IPS DF 6.9 (cell line): ENCODE measurements at places on chromosomes 5 and 9.
A peak's percentile ranks its signal among the peaks of the same experiment; 100 is the strongest.

DNA sequence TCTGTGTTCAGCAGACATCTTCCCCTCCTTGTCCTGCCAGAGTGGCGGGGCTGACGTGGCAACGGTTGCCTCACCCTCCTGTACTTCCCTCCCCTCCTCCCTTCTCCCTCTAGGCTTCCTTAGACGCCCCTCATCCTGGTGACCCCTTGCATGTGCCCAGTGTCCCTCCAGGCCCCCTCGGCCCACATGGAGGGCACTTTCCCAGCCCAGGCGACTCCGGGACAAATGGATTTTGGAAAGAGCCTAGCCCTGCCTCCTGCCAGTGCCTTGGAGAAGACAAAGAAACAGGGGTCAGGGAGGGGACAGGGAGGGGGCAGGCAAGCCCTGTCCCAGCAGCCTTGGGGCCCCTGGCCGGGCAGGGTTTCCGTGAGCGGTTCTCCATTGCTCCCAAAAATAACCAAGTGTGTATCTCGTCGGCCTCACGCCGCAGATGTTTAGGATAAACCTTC lies 38.3 kb upstream of the NEURL1B start:
- DNase-seq = no peak

- no peak for DNase-seq
These were observed 39.9 kb downstream of the KIF4B start for GRCh38 chr5:155053501-155053900.

GRCh38 chr5:133120156-133120750 lies 68.4 kb downstream of the HSPA4 start:
- DNase-seq = no peak

GRCh38 chr5:74673011-74673790 lies 11.8 kb upstream of the HEXB start:
- DNase-seq = no peak

- DNase-seq = no peak
These were observed 98.8 kb downstream of the DOCK2 start for GRCh38 chr5:169735913-169736312.

- peak; percentile 20 for DNase-seq
These were observed 3.6 kb upstream of the B4GALT1 start for GRCh38 chr9:33170464-33171415.

DNA sequence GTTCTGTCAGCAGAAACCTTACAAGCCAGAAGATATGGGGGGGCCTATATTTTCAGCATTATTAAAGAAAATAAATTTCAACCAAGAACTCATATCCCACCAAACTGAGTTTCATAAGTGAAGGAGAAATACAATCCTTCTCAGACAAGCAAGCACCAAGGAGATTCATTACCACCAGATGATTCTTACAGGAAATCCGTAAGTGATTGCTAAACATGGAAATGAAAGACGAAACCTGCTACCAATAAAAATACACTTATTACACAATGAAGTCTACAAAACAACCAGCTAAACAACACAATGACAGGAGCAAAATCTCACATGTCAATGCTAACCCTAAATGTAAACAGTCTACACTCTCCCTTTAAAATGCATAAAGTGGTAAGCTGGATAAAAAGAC lies 17.8 kb upstream of the C9orf72 start:
- no peak for DNase-seq

DNA sequence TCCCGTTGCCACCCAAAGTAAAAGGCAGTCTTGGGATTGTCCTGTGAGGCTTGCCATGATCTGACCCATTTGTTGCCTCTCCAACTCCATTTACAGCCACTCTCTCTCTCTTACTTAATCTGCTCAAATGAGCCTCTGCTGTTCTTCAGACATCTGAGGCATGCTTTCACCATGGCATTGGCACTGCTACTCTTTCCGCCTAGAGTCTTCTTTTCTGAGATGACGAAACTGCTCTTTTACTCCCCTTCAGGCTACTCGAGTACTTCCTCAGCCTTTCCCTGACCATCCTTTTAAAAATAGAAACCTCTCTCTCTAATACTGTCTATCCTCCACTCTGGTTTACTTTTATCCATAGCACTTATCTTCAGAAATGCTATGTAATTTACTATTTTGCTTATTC lies 9.0 kb downstream of the FOCAD start:
- no peak for DNase-seq

DNA sequence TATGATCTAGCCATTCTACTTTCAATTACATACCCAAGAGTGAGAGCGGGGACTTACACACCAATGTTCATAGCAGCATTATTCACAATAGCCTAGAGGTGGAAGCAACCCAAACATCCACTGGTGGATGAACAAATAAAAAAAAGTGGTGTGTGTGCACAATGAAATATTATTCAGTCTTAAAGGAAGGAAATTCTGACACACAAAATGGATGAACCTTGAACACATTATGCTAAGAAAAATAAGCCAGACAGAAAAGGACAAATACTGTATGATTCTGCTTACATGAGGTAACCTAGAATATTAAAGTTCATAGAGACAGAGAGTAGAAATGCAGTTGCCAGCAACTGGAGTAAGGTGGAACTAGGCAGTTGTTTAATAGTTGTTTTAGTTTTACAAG lies 22.1 kb downstream of the ETF1 start:
- no peak for DNase-seq

DNA sequence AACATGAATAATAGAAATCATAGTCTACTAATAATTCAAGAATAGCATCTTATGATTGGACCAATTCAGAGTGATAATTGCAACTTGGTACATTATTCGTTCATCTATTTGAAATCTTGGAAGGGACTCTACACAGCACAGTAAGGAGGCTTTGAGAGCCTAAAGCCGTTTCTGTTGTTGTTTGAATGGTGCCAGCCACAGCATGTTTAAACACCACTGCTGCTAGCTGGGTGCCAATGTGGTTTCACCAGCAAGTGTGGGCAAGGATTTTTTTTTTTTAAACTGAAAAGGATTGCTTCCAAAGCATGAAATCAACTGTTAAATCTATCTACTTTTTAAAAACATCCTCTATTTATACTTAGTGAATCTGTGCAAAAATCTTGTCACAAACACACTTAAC lies 253.9 kb upstream of the MAP3K1 start:
- DNase-seq = no peak

- no peak for DNase-seq
These were observed 101.6 kb upstream of the SPRY4 start for GRCh38 chr5:142426129-142427014.

DNA sequence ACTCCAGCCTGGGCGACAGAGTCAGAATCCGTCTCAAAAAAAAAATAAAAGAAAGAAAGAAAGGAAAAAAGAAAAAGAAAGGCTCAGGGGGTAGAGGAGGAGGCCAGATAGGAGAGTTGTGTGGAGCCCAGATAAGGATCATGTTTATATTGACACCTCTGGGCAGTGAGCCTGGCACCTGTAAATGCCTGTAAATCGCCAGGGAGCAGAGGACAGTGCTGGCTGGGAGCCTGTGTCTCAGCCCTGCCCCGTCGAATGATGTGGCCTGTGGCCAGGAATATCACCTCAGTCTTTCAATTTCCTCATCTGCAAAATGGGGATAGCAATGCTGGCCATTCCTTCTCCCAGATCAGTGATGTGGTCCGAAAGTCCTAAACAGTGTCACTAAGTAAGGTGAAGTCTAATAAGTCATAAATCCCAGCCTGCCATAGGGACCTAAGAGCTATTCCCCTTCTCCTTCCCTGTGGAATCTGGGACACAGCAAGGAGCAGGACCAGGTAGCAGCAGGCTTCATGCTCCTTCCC lies 10.3 kb upstream of the ABO start:
- DNase-seq = no peak

DNA sequence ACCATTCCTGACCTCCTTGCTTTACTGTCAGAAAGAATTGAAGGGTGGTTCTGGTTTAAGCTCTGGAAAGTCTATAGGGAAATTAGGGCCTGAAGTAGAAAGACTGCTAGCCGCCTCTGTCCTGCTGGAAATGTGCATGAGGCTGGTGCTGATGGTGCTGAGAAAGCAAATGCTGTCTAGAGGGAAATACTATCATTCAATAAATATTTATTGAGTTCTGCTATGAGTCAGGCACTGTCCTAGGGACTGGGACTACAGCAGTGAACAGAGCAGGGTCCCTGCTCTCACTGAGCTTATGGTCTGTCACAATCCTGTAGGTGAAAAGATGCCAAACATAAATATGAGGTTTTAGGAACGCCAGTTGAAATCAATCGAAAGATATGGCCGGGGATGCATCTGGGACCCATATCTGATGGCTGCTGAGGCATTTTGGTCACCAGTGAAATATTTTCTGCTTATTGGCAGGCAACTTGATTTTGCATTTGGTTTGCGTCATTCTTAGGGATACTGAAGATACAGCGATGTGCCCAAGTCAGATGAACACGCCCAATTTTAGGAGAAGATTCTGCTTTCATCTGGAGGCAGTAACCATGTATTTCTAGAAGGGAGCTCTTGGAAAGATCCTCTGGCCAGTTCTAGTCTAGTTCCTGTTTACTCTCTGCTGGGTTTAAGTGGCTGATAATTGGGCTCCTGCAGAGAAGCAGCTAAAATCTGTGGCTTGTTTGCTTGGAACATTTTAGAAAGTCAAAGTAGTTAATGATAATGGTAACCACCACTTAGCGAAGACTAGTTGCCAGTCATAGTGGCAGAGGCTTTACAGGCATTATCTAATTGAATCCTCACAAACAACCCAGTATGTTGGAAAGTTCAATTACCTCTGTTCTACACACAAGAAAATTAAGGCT lies 73.3 kb downstream of the INSYN2B start:
- no peak for DNase-seq

- DNase-seq = no peak
These were observed 381.6 kb downstream of the TMEM38B start for GRCh38 chr9:106075960-106076327.

DNA sequence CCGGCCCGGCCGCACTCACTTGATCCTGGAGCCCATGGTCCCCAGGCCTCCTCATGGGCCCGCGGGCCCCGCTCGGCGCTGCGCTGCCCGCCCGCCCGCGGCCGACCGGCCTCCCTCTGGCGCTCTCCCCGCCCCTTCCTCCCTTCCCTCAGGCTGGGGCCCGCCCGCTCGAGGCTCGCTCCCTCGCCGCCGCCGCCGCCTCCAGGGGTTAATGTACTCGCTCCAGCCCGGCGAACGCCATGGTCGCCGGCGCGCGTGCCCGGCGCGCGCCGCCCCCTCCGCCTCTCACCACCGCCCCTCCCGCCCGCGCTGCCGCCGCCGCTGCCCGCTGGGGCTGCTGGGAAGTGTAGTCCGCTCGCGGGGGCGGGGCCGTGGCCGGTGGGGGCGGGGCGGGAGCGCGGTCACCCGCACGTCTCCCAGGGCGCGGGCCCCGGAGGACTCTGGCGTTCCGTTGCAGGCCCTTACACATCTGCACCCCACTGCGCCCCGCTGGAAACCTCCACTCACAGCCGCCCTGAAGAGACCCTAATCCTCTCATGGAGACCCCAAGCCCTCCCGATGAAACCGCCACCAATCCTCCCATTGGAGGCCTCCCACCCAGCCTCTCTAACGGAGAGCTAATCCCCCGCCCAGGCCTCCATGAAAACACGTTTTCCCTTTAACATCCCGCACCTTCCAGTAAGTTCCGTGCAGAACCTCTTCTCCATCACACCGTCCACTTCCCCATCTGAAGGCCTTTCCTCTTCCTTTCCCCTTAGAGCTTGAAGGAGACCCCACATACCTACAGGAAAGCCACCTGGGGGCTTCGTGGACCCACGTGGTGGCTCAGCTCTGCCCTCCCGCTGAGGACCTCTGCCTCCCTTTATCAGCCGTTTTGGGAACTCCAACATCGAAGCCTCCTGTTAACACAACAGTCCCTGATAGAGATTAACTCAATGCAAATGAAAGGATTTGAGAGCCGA lies at the start of gene DENND1A:
DENND1A (minus strand) TSS at position 257 of the 962 bp plus-strand sequence; CDS start at position 36, 221 bp downstream.
- DNase-seq = peak; percentile 57

DNA sequence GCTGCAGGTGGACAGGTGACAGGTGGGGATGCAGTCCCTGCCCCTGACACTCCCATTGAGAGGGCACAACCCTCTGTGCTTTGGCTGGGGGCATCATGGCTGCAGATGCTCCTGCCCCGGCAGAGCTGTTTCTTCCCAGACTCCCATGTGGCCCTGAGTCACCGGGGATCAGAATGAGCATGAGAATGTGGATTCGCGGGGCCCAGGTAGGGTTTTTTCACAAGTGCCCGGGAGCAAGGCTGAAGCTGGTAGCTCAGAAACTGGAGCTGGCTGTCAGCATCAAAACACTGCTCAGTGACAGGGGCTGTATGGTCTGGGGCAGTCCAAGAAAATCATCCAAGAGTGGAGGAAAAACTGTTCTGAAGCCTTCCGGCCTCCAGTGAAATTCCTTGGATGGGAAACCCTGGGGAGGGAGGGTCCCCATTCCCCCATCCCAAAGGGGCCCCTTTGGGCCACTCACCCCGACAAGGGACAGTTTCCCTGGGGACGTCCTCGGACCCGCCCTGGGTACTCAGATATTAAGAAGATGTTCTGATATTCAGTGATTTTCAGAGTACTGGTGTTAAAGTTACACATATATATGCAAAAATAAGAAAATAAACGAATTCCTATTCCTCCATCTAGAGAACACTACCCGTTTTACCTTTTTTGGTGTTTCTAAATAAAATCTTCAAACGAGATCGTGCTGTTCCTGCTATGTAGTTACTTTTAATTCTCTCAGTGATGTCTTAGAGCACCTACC lies 120.1 kb upstream of the LPCAT1 start:
- DNase-seq = no peak

DNA sequence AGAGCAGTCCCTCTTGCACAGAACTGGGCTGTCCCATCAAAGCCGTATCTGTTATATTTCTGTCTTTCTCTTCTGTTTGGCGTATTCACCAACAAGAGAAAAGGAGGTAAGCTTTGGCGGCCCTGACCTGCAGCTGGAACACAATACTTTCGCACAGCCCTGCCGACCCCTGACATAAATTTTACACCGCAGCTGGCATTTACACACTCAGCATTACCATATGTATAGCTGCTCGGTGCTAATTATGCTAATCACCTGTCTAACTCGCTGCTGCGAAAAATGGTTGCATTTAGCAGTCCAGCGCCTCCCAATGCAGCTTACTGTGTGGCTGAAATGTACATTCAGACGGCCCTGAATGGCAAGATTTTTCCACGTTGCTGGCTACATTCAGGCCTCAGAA lies 20.8 kb downstream of the PTCH1 start:
- no peak for DNase-seq

DNA sequence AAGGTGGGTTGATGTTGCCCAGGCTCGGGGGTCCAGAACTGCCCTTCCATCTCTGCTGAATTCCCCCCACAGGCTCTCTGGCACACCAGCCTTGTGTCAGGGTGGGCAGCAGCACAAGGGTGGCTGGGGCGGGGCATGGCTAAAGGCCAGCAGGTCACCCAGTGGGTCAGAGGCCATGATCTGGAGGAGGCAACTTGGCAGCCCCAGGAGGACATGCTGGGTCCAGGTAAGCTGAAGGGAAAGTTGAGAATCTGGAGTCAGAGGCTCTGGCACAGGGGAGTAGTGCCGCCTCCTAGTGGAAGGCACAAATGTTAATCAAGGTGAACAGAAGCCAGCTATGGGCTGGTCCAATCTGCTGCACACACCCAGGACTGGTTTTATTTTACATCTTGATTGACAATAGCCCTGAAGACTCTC lies 6.2 kb downstream of the TMEM8B start:
- DNase-seq = no peak

DNA sequence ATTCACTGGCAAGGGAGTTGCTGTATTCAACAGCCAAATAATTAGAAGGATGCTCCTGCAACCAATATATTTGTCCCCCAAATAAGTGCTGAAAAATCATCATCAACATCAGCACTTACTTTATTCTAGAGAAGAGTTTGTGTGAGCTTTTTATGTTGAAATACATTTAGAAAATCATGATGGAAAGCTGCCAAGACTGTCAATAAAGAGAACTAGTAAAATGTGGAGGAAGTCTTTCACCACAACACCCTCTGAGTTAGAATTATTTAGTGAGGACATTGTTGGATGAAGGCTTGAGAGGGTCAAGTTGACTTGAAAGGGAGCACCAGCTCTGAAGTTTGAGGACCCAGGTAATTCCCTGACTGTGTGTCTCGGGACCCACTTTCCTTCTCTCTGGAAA lies 100.2 kb upstream of the TBCA start:
- DNase-seq = no peak

- DNase-seq = no peak
These were observed 44.3 kb downstream of the CAMK2A start for GRCh38 chr5:150245111-150245789.
